ENCODE measurements at places on chromosomes 16 and 17. TPM values are rescaled to one million over a fixed set of nuclear protein-coding genes. Genes with fewer than 3 reads are reported as not detected.

DNA sequence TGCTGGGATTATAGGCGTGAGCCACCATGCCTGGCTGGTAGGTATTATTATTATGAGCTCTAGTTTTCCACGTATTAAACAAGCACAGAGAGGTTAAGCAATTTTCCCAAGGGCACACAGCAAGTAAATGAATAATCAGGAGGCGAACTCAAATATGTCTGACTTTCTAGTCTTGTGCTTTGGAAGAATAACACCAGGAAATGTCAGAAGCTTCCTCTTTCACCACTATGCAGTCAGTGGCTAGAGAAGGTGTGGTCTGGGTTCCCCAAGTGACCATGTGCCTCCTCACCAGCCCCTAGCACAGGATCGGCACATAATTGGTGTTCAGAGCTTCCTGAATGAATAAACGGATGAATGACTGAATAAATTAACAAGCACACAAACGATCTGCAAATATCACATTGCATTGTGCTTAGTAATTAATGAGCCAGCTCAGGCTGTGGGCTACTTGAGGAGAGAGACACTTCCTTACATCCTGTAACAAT lies 21.6 kb upstream of the SCNN1B start:
- DNase-seq = no peak

DNA sequence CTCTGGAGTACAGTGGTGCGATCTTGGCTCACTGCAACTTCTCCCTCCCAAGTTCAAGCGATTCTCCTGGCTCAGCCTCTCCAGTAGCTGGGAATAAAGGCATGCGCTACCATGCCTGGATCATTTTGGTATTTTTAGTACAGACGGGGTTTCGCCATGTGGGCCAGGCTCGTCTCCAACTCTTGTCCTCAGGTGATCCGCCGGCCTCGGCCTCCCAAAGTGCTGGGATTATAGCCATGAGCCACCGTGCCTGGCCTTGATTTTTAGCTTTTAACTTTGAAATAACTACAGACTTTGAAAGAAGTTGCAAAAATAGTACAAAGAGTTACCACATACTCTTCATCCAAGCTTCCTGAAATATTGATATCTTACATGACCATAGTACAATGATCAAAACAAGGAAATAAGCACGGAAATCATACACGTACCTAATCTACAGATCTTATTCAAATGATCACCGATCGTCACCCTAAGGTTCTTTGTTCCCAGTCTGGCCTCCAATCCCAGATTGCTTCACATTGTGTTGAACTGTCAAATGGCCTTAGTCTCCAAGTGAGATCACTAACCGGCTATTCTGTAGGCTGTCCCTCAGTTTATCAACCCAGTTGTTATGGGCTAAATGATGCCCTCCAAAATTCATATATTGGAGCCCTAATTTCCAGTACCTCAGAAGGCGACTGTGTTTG lies 18.4 kb downstream of the NPIPA1 start:
- DNase-seq = no peak

DNA sequence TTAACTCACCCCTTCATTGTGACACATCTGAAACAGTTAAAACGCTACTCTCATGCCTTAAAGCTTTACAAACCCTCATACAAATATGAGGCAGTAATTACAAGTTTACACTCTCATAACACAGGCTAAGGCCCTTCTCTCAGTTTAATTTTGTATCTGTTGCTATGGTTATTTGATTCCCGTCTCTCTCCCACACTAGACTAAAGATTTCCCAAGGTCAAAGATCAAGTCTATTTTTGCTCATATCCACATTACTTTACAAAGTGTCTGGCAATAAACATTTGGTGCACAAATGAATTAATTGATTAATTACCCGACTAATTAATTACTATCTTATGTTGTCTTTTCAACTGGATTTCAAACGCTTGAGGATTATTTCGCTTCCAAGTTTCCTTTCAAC lies 86.4 kb upstream of the MYOCD start:
- no peak for DNase-seq

GRCh38 chr17:20046629-20047028 lies 37.5 kb downstream of the SPECC1 start:
- no peak for DNase-seq

DNA sequence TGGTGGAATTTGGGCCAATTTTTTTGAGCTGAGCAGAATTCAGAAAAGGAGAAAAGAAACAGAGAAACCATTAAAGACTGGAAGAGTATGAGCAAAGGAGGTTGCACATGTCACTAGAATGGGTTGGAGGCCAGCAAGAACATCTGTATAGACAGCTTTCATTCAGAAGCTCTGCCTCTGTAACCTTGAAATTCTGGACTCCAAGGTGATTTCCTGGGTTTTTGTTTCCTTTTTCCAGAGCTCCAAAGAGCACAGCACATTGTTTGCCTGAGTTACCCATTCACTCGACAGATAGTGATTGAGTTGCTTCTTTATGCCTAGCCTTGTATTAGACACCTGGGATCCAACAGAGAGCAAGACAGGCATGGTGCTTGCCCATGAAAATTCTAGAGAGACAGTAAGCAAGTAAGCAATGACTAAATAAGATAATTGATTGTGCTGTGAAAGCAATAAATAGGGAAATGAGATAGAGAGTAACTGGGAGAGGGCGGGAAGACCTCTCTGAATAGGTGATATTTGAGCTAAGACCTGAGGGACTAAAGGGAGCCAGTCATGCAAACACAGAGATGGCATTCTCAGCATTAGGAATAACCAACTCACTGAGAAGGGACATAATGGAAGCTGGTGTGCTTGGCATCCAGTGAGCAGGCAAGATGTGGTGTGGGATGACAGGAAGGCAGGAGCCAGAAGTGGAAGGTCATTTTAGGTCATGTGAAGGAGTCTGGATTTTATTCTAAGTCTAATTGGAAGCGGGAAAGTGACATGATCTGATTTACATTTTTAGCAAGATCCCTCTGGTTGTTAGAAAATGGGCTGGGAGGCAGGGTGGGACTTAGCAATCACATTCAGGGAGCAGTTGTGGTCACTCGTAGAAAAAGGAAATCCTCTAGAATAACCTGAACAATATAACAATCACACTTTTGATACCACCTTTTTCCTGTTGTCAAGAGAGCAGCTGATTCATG lies 197.5 kb downstream of the HS3ST3A1 start:
- no peak for DNase-seq

KCNJ18 gene
- not detected for total RNA-seq

- DNase-seq = no peak
These were observed 55.1 kb downstream of the RPTOR start for GRCh38 chr17:80599546-80600305.

CDC27 gene
- total RNA-seq = 80.0 TPM

DNA sequence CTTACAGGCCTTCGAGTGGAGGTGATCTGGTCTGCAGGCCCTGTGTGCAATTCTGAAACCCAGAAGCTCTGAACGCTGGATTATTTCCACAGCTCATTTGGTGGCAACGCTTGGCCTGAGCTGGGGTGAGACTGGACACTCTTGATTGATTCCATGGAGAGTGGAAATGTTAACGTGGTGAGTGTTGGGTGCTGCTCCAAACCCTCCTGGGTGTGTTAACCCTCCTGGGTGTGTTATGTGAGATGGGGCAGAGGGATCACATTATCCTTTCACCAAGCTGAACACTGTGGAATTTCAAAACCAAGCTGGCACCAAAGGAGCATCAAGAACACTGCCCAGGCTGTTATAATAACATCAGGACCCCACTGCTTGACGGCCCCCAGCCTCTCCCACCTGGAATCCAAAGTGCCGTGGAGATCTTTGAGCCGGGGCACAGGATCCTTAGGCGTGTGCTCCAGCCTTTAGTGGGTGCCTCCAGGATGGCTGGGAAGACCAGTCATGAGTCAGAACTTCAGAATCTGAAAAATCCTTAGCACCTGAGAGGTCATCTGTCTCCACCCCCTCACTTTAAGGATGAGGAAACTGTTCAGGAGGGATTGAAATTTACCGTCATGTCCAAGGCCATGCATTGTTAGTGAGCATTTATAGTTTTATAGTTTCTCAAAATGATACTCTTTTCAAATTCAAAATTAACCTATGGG lies 75.0 kb downstream of the RPTOR start:
- DNase-seq = no peak

AATK gene
- 7.3 TPM for total RNA-seq

ZFP3 gene
- total RNA-seq = 12.4 TPM

- no peak for DNase-seq
These were observed 1682.9 kb downstream of the TP53TG3F start for GRCh38 chr16:35142147-35142808.

PLD2 gene
- total RNA-seq = 12.1 TPM

DNA sequence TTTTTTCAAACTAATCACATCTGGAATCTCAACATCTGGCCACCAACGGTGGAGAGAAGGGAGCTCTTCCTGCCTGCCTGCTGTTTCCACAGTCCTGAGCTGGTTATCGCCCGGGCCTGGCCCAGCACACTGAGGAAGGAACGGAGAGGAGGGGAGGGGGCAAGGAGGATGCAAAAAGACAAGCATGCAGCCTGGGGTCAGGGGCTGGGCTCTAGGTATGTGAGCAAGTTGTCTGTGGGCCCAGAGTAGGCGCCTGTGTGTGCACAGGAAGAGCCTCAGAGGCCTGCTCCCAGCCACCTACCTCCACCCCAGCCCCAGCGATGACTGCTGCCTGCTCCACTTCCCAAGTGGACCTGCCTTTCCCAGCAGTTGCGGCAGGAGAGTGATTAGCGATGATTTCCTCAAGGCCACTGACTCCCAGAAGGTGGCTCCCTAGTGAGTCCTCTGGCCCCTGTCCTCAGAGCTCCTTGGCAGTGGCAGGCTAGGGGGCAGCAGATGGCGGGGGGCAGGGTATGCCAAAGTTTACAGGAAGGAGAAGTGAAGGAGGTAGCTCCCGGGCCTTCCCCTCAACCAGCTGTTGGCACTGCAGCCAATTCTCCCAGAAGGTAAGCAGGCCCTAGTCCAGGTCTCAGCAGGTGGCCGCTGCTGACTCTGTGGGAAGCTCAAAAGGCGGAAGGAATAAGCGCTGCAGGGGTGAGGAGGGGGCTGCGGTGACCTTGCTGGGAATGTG lies 27.0 kb upstream of the RASD1 start:
- no peak for DNase-seq

GDPD3 gene
- 1.1 TPM for total RNA-seq

- no peak for DNase-seq
These were observed 126.4 kb upstream of the ANKFN1 start for GRCh38 chr17:56026915-56027314.

DNA sequence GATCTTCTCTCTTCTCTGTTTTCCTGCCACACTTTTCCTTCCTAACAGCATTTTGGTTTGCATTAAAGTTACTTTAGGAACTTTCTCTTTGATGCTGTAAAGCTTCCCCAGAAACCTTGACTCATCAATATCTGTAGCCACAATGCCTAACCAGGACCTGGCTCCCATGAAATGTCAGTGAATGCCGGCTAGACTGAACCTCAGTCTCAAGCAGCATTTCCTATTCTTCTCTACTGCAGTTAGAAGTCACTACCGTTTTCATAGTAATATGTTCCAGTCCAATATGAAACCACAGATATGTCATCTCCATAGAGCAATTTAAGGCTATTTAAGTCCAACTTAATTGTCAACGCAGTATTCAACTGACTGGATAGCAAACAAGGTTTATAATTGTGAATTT lies 28.9 kb downstream of the ITFG1 start:
- no peak for DNase-seq

COX10 gene
- 22.0 TPM for total RNA-seq

GRCh38 chr16:81652798-81653505 lies 126.1 kb upstream of the PLCG2 start:
- DNase-seq = no peak

OR1F1 gene
- total RNA-seq = 1.1 TPM

DNA sequence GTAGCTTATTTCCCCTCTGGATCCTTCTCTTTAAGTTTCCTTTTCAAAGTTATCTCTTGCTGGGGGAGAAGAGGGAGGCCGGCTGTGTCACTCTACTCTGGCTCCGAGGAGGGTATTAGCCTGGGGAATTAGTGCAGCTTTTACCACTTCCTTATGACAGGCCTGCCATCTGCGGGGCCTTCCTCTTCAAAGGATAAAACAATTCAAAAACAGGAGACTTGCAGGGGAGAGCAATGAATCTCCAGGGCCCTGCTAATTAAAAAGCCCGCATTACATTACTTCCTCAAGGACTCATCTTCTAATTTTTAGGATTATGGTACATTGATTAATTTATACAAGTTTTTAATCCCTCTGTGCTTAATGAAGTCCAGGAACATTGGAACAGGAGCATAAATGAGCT lies 190.9 kb upstream of the CDH5 start:
- DNase-seq = no peak

DNA sequence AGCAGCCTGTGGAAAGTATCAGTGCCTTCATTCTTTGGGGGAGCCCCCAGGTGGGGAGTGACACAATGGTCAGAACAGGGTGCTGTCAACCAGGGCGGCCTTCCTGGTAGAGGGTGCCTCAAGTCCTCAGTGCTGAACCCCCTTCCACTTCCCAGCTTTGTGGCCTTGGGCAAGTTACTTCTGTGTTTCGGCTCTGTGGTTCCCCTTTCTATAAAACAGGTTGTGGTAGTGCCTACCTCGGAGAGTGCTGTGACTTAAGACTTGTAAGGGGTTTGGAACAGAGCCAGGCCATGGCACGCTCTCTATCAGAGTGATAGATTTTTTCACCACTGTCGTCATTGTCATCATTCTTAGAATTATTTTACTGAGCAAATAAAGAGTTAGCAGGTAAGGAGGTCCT lies 141.1 kb downstream of the CCDC182 start:
- DNase-seq = no peak

DNA sequence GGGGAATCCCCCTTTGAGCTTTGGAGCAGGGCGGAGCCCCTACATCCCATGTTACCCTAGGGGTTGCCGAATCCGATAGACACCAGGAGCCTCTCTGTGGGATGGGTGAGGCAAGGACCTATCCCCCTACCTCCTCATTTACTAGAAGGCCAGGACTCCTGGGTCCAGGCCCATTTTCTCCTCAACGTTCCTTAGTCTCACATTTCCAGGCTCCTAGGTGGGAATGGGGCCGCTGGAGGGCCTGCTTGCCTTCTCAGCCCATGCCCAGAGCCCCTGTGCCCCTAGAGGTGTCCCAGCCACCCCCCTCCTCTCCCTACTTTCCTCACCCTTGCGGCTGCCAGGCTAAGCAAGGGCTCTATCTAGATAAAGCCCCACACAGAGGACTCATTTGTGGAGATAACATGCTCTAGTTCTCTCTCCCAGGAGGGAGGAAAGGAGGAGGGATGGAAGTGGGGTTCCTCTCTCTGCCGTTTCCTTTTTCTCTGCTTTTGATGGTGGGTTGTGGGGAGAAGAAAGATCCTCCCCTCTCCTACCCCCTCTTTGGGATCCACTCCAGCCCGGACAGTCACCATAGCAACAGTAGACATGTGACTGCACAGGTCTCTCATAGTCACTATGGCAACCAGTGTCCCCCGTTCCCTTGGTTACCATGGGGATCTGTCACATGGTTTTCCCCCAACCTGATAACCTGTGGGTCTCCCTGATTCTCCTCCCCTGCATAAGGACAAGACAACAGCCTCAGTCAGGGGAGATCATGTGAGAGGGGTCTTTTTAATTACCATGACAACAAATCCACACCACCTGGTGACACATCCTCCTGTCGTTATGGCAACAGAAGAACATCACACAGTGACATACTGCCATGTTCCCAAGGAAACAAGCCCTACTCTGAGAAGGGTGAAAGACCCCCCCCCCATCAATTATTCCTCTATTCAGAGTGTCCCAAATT lies 5.2 kb downstream of the CACNA1G start:
- DNase-seq = peak; percentile 94

- no peak for DNase-seq
These were observed 7.6 kb upstream of the HNF1B start for GRCh38 chr17:37752482-37752881.

CHST4 gene
- not detected for total RNA-seq

Measured in cerebellum (tissue), 4 donors.